ENCODE measurements at places on chromosomes 16 and 17.

DNA sequence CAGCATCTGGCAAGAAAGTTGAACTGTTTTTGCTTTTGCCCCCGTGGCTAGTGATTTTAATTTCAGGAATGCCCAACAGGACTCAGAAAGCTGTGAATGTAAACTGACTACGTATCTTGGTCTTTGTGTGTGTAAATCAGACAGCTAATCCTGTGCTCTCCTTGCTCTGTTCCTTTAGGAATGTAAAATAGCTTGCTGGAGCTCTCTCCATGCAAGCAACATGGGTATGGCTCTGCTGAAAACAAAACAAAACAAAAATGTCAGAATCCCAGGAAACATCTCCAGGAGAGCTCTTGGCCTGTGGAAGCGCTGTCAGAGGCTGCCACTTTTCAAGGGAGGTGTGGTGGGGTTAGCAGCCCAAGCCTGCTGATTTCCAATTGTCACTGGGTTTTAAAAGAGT is 161.8 kb upstream of the NOG start:
- no peak for DNase-seq

DNA sequence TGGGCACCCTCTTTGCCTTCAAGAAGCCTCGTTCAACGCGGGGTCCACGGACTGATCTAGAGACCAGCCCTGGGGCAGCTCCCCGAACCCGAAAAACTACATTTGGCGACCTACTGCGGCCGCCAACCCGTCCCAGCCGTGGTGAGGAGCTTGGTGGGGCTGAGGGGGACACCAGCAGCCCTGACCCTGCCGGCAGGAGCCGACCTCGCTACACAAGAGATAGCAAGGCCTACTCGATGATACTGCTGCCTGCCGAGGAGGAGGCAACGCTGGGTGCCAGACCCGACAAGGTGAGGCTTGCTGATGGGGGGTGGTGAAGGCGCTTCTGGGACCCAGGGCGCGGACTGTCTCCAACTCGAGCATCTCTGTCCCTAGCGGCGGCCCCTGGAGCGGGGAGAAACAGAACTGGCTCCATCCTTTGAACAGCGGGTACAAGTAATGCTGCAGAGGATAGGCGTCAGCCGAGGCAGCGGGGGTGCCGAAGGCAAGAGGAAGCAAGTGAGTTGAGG is 5.6 kb downstream of the ACD start:
- DNase-seq: no peak

- no peak for DNase-seq
These were observed 10.2 kb downstream of the MYO18A start for GRCh38 chr17:29169806-29170591.

- DNase-seq: no peak
These were observed 1224.6 kb downstream of the CDH8 start for GRCh38 chr16:60811657-60812056.

DNA sequence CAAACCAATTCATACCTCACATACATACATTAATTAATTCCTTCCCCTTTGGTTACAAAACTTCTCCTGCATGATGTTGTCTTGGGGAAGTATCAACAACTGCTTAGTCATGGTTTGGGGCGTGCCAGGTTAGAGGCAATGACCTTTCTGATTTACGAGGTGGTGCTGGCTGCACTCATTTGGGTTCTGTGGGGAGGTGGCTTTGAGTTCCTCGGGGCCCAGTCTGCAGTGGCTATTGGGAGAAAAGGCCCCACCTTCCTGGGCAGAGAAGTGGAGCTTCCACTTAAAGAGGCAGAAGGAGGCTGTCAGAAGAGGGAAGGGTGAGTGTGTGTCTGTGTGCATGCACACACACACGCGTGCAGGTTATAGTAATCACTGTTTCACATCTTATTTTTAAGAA is 10.2 kb upstream of the ETV4 start:
- DNase-seq: no peak

- DNase-seq: no peak
These were observed 38.7 kb downstream of the TIMM22 start for GRCh38 chr17:1035546-1036170.

DNA sequence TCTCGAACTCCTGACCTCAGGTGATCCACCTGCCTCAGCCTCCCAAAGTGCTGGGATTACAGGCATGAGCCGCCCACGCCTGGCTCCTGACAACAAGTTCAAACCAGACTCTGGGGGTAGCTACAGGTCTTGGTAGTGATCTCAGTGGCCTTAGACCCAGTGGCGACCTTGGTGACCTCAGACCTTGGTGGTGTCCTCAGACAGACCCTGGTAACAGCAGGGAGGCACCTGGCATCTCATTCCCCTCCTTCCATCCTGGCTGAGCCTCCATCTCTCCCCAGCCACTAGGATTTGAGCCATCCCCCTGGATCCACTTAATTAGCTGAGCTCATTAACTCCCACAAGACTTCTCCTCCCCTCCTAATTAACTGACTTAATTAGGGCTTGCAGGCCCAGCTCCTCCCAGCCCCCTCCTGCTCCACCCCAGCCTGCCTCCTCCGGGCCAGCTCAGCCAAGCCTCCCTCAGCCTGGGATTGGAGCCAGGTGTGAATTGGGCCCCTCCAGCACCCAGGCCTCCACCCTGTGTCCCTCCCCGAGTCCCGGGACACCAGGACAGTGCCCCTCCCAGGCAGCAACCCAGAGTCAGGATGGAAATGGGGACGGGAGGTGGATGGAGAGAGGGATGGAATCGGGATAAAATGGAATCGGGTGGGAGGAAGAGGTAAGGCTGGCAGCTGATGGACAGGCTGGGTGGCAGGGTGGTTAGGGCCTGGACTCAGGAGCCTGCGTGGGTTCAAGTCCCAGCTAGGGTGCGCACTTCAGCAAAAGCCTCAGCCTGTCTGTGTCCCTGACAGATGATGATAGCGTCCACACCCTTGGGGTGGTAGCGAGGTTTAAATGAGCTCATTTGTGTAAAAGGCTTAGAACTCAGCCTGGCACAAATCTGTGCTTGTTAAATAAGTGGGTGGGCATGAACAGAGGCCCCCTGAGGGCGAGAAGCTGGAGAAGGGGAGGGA is 11.2 kb upstream of the SBK1 start:
- no peak for DNase-seq

DNA sequence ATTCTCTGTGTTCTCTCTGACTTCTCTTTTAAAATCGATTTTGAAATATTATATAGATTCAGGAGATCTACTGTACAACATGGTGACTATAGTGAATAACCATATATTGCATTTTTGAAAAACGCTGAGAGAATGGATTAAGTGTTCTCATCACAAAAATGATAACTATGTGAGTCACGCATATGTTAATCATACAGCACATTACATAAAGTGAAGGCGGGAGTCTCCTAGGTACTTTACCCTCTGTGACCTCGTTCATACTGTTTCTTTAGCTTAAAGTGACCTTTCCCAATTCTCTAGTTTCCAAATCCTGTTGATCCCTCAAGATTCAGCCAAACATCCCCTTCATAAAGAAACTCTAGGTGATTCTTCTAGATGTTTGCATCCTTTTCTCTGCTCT is 3.1 kb upstream of the KRTAP3-2 start:
- DNase-seq: no peak

- DNase-seq: no peak
These were observed 19.4 kb downstream of the GNA13 start for GRCh38 chr17:65037157-65037556.

DNA sequence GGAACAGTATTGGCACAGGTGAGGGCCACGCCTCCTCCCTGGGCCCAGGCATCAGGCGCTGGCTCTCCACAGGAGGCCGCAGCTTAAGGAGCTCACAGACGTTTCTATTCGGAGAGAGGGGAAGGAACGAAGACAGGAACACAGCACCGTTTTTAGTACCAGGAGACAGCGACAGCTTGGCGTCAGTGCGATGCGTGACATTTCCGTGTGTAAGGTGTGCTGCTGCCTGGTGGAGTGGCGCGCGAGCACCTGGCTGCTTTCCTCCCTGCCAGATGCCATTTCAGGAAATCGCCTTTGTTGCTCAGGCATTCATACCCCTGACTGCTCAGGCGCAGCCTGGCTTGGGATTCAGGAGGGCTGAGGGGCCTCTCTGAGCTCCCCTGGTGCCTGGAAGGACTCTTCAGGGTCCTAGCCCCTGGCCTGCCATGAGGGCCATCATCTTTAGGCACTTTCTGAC is 367.5 kb downstream of the CPPED1 start:
- no peak for DNase-seq

DNA sequence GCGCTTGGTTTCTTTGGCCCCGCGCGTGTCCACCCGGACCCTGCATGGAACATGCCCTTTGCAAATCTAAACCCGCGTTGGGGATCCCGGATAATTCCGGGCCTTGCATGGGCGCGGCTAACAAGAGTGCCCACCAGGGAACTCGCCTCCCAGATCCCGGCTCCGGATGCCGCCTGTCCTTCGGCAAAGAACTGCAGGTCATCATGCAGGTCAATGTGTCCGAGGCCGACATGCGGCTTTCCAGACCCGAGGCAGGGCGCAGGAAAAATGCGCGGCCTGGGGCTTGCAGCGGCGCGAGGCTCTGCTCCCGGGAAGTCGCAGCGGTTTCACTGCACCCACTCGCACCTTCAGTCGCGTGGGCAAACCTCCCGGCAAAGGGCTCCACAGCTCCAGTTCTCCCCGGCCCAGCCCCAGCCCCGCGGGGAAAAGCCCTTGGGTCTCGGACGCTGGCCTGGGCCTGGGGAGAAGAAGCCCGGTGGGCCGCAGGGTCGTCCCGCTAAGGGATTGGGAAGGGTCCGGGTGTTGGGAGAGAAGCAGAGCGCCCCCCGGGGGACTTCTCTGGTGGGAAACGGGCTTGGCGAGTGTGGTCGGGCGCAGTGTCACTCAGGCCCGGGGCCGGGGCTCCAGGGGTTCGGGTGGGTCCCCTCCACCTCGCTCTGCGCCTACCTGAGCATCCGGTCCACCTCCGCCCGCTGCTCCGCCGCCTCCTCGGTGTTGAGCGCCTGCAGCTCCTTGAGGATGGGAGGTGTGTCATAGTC is 805 bp downstream of the HNF1B start:
- DNase-seq: no peak

GRCh38 chr17:82593590-82594087 is 54.6 kb downstream of the WDR45B start:
- DNase-seq: no peak

GRCh38 chr16:28192806-28193529 is 18.8 kb downstream of the XPO6 start:
- DNase-seq: no peak

DNA sequence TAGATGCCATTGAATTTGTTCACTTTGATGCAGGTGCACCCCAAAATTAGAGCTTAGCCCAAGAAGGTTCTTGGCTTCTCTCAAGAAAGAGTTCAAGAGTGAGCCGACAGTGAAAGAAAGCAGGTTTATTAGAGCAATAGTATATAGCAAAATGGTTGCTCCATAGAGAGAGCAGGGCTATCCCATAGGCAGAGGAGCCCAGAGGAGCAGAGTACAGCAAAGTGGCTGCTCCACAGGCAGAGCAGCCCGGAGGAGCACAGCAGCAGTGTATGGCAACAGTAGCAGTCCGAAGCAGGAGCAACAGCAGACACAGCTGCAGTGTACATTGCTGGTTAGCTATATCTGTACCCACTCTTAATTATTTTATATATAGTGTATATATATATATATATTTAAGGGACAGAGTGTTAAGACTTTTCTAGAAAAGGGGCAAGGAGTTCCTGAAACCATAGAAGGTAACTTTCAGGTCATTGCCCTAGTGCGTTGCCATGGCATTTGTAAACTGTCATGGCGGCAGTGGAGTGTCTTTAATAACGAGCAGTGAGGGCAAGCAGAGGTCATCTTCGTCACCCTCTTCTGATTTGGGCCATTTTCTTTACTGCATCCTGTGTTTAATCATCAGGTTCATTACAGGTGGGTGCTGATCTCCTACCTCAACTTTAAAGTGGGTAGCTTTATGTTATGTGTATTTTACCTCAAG is 222.7 kb downstream of the CYB561 start:
- no peak for DNase-seq

DNA sequence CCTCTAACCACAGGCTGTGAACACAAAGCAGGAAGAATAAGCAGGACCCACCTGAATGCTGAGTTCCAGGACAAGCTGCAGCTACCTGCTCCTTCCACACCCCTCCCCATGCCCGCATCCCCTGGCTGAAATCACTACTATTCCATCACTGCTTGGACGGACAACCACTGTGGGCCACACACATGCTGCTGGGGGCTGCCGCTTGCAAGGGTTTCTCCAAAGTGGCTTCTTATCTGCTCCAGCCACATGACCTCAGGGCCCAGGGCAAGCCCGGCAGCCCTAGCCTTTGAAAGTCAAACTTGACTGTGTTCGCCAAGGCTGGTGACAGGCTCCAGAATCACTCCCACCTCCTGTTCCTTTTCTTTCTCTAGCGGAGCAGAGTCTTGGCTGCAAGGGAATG is 18.4 kb downstream of the FA2H start:
- DNase-seq: no peak

DNA sequence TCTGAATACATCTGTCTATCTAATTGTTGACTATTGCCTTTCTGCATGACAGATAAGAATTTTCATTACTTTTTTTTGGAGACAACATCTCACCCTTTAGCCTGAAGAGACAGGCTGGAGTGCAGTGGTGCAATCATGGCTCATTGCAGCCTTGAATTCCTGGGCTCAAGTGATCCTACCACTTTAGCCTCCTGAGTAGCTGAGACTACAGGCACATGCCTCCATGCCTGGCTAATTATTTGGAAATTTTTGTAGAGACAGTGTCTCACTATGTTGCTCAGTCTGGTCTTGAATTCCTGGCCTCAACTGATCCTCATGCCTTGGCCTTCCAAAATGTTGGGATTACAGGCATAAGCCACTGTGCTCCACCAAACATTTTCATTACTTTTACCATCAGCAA is 99.8 kb upstream of the ELAC2 start:
- DNase-seq: no peak

DNA sequence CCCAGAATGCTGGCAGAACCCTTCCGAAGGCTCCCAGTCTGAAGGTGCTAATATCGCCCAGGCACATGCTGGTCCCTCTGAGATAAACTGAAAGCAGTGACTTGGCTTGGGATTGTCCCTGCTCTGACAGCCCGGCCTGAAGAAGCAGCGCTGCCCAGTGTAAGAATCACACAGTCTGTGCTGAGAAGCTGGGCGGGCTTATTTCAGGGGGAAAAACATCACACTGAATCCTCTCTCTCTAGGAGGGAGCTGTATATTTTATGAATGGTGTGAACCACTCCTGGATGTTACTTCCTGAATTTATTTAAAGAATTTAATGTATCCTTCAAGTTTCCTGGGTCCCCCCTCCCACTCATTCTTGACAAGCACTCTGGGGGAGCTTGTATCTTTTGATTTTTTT is 36.3 kb downstream of the GAS7 start:
- no peak for DNase-seq

- no peak for DNase-seq
These were observed 209.1 kb downstream of the IRF8 start for GRCh38 chr16:86108062-86108461.

- no peak for DNase-seq
These were observed 910 bp downstream of the ITGAL start for GRCh38 chr16:30473231-30474073.
